ENCODE measurements at places on chromosomes 11 and 22.
A peak's percentile ranks its signal among the peaks of the same experiment; 100 is the strongest.

DNA sequence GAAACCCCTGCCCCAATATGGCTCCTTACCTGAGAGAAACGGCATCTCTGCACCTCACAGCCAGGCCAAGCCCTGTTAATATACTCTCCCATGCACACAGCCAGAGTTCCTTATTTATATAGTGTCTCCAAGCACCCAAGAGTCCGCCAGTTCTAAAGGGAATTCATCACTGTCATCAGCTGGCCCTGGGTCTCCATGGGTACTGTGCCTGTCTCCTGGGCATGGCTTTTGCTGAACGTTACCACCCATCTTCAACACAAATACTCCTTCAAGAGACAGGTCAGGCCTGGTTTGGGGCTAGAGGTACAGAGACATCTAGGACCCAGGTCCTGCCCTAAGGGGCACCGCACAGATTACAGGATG, 1.6 kb upstream of the ATG16L2 start:
- peak; percentile 43 for DNase-seq

DNA sequence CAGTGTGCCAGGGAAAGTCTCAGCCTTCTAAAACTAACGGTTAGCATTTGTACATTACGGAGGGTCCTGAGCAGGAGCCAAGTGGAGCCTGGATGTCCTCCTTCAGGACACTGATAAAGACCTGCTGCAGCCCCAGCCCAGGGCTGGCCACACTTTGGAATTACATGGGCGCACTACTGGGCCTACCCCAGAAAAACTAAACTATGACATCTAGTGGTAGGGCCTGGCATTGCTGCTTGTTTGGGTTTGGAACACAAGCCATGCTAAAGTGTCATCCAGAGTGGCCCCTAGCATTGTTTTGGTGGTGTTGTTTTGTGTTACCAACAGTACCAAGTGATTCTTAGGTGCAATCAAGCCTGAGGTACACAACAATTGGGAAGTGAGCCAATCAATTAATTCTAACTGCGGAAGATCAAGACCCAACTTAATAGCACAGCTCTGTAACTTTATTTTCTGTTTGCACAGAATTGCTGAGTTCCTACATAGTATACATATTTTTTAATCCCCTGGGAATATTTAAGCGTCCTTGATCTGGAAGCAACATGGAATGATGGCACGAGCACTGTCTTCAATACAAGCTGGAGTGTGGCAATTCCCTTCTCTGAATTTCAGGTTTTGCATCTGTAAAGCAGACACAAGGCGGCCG, 340.7 kb downstream of the LARGE1 start:
- DNase-seq, result no peak

DNA sequence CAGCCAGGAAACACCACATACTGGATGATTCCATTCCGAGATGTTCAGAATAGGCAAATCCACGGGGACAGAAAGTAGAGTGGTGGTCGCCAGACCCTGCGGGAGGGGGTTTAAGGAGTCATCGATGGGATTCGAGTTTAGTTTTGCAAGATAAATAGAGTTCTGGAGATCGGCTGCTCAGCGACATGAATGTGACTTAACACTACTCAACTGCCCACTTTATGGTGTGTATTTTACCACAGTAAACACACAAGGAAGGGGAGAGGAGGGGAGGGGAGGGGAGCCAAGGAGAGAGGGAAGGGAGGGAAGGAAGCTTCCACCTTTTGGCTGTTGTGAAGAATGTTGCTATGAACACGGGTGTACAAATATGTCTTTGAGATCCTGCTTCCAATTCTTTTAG, 10.4 kb upstream of the ARHGAP8 start:
- DNase-seq, result no peak

- no peak for DNase-seq
These were observed 78.4 kb downstream of the BRD1 start for GRCh38 chr22:49749227-49749626.

DNA sequence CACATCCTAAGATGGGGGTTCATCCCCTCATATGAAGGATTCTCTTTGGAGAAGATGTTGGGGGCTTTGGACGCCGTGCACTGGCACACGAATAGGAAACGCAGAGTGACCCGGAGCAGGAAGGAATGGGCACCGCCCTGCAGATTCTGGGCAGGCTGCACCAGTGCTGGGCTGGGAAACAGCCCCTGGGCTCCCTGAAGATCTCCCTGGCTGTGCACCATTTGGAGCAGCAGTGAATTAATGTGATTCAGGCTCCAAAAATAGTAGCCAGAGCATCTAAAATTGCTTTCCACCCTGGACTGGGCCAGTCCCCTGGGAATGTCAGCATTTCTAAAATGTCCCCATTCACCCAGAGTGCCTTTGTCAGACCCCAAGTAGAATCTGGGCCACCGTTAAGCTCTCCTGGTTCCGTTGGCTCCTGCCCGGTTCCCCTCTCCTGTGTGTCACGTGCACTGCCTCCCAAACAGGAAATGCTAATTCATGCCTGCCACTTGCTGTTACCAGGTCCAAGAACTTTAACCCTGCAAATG, 18.6 kb downstream of the IRAG1 start:
- no peak for DNase-seq

DNA sequence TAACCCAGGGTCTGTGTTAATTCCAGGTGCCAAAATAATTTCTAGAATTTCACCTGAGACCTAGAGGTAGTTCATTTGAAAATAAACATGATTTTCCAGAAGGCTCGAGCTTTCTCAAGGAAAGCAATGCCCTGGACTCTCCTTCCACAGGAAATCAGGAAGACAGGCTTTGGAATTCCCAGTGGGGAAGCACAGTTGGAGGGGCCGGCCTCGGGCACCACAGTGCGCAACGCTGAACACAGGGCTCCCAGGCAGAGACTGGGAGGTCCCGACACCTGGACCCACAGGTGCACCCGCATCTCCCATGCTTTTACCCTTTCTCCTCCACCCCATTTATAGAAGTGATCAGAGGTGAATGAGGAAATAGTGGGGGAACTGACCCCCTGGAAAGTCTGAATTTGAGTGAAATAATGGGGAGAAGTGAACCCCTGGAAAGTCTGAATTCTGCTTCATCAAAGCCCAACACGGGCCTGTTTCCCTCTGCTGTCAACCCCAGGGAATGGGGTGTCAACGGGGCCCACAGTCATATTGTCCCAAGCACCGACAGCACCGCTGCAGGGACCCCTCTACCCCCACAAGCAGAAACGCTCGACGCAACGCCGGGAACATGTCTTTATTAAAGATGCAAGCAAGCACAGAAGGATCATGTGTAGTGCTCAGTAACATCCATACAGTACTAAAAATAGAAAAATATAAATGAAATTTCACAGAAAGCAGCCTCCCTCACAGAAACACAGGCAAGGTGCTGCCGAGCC, 12.0 kb upstream of the EFCAB6 start:
- DNase-seq, result no peak

DNA sequence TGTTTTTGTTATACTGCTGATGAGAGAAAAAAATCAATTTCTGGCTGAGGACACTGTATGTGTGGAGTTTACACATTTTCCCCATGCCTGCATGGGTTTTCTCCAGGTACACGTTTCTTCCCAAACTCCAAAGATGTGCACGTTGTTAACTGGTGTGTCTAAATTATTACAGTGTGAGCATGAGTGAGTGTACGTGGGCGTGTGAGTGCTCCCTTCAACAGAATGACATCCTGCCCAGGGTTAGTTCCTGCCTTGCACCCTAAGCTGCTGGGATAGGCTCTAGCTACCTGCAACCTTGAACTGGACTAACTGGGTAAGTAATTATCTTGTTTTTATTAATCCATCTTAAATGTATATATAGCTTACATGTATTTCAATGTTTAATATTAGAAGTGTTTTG, 5.5 kb downstream of the NPAT start:
- DNase-seq, result no peak

DNA sequence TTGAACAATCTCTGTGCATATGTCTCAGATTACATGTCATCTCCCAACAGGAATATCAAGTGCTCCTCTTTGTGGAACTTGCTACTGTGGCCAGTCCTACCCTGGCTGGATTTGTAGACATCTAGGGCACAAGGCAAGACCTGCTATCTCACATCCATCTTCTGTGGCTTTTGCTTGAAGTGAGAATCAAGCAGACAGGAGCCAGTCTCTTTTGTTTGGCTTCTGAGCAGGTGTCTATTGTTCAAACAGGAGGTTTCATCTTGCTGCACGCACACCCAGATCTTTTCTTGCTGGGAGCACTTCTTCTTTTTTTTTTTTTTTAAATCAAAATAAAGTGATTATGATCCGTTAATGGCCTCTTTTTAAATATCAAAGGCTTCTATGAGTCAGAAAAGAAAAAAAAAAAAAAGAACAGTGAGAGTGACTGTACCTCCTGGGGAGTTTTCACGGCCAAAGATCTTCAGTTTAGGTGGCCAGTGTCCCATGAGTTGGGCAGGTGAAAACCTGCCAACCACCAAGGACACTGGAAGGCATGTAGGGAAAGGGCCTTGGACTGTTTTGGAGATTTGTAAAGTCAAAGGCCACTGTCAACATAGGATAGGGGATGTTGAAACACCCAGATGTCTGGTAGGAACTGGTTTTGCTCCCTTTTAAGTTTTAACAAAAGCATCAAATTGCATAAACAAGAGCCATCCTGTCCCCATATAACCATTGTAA, 78.1 kb downstream of the CD44 start:
- no peak for DNase-seq

DNA sequence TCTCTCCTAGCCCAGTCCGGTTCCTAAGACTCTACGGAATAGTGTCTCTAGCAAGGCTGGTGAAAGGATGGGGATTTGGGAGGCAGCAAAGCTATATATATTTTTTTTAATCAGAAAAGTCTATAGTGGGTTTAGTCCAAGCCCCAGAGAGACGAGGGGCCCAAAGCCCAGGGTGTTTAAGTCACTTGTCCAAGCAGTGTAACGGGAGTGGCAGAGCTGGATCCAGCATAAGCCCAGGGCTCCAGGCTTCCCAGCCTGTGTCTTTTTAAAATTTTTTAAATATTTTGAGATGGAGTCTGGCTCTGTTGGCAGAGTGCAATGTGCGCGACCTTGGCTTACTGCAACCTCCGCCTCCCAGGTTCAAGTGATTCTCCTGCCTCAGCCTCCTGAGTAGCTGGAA, 6.8 kb downstream of the GRIK4 start:
- no peak for DNase-seq

DNA sequence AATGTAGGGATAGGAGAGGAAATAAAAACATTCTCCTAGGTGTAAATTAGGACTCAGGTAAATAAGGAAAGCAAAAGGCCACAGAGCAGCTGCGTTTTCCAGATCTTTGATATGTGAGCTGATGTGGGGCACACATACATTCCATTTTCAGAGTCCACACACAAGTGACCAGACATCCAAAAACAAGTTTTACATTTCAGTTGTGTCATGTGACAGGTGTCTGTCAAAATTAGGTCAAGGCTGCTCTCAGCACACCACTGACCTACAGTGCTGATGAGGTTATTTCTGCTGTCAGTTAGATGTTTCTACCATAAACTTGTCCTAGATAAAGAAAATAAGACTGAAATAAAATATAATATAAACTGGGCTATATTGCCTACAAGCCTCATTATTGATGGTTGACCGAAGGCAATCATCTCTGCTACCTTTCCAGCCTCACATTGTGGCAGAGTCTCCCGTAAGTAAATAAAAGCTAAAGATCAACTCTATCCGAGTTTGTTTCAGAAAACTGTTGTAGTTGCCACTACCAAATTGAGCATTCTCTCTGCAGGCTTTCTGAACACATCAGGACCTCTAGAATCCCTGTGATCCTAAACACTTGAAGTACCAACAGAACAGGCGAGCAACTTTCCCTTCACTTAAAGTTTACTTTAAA, 7.9 kb downstream of the ARHGAP20 start:
- DNase-seq, result no peak

DNA sequence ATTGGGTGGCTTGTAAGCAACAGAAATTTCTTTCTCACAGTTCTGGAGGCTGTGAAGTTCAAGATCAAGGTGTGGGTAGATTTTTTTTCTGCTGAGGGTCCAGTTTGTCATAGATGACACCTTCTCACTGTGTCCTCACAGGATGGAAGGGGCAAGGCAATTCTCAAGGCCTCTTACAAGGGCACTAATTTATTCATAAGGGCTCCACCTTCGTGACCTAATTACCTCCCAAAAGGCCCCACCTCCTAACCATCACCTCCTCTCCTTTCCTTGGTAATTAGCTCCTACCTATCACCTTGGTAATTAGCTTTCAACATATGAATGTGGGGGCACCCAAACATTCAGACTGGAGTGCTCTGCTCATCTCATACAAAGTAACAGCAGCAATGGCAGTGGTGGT, 92.3 kb upstream of the CD44 start:
- DNase-seq, result no peak

GRCh38 chr22:39800790-39801520, 92.6 kb downstream of the ENTHD1 start:
- no peak for DNase-seq

- DNase-seq, result no peak
These were observed 8.2 kb upstream of the TENM4 start for GRCh38 chr11:79449040-79449439.

DNA sequence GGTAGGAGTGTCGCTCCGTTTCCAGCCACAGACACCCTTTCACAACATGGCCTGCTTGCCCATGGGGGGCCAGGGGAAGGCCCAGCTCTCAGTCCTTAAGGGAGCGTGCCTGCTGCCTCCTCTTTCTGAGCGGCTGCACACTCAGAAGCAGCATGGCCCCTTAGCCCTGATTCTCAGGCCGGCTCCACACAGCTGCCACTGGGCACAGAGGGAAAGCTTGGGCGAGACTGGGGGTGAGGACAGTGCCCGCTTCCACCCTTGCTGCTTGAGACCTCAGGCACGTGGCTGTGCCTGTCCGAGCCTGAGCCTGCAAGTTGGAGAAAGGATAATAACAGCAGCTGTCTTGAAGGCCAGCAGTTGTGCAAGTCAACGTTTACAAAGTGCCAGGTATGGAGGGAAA, 416.3 kb downstream of the SHANK2 start:
- no peak for DNase-seq

DNA sequence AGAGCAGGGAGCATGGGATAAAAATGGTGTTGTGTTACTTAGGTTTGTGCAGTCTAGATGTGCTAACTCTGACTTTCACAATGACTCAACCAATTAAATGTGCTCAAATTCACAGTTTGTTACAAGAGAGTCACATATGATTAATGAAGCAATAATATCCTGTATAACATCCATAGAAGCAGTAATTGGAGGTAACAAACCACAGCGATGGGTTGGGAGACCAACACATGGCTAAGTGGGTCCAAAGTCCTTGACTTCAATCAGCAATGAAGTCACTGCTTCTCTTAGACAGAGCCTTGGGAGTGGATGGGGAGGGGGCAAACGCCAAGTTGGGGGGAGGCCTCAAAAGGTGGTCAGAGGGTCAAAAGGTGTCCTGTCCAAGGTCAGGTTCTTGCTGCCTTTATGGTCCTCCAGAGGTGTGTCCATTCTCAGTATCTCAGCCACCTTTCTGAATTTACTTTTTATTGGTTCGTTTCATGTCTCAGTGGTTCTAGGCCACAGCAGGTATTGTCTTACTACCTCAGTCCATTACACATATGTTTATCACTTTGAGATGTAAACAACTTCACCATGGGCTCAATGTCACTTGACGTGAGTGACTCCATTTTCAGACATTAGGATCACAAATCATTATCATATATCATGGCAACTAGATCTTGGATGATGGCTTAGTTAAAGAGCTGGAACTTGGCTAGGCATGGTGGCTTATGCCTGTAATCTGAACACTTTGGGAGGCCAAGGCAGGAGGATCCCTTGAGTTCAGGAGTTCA, 32.4 kb downstream of the SLN start:
- no peak for DNase-seq

GRCh38 chr11:124749912-124750311, 2.1 kb downstream of the VSIG2 start:
- no peak for DNase-seq

Measured in NCI-H446 treated with DMSO at 0.1 percent for 48 hours (cell line).